ENCODE measurements at places on chromosomes 6 and 20.

DNA sequence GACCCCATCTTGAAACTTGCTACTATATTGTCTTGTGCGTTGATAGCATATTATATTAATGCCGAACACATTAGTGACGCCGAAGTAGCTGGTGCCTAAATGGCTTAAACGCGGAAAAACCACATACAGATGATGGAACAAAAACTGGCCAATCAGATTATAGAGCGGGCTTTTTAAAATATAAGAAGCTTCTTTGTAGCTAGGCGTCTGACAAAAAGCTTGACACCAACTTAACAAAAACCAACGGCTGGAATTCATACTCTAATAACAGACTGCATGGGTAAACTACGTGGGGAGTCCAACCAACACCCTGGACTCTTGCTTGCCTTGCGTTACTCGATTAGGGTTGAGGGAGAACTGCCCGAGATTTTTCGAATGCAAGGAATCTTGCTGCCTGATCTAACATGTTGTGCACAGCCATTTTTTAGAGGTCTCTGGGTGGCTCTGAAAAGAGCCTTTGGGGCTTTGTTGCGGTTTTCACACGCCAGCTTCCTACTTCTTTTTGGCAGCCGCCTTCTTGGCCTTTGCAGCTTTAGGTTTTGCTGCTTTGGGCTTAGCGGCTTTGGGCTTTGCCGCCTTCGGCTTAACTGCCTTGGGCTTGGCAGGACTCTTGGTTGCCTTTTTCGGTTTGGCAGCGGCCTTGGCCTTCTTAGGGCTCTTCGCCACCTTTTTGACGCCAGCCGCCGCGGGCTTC, 45.7 kb downstream of the OR2B2 start:
- no peak for DNase-seq

- no peak for DNase-seq
Measured at GRCh38 chr6:140747114-140747513, 1372.7 kb upstream of the CITED2 start.

DNA sequence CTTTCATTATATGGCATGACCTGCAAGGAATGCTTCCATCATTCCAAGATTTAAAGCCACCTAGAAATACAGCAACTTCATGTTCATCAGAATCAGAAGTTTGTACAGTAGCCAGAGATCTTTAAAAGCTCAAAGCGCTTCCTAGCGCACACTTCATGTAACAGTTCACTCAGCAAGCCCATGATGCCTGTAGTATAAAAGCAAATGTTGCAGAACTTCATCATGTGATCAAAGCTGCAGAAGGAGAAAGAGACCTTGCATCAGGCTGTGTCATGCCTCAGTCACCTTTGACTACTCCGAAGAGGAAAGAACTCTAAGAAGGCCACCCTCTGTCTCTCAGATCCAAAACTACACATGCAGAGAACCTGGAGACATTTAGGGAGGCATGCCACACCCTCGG, 78.5 kb downstream of the AGPAT4 start:
- no peak for DNase-seq

DNA sequence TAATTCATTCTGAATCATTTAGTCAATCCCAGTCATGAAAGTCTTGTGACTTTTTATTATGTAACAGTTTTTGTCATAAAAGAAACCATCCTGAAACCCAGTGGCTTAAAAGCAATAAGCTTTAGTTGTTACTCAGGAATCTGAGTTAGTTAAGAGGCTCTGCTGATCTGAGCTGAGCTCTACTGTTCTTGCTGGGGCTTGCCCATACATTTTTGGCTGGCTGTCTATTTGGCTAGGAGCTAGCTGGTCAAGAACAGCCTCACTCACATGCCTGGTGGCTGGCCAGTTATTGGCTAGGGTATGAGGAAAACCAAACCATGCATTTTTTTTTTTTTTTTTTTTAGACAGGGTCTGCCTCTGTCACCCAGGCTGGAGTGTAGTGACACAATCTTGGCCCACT, 10.6 kb downstream of the TCF21 start:
- DNase-seq: no peak
